ENCODE measurements at places on chromosomes 2 and 18. TPM values are rescaled to one million over a fixed set of nuclear protein-coding genes. Genes with fewer than 3 reads are reported as not detected.

DNA sequence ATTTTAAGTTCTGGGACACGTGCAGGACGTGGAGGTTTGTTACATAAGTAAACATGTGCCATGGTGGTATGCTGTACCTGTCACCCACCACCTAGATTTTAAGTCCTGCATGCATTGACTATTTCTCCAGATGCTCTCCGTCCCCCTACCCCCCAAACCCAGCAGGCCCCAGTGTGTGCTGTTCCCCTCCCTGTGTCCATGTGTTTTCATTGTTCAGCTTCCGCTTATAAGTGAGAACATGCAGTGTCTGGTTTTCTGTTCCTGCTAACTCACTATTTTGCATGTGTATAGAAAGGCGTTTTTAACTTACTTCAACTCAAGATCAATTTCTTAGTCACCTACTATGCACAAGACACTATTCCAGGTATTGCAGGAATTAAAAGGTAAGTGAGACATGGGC lies 128.0 kb downstream of the PLCL1 start:
- no peak for DNase-seq

DNA sequence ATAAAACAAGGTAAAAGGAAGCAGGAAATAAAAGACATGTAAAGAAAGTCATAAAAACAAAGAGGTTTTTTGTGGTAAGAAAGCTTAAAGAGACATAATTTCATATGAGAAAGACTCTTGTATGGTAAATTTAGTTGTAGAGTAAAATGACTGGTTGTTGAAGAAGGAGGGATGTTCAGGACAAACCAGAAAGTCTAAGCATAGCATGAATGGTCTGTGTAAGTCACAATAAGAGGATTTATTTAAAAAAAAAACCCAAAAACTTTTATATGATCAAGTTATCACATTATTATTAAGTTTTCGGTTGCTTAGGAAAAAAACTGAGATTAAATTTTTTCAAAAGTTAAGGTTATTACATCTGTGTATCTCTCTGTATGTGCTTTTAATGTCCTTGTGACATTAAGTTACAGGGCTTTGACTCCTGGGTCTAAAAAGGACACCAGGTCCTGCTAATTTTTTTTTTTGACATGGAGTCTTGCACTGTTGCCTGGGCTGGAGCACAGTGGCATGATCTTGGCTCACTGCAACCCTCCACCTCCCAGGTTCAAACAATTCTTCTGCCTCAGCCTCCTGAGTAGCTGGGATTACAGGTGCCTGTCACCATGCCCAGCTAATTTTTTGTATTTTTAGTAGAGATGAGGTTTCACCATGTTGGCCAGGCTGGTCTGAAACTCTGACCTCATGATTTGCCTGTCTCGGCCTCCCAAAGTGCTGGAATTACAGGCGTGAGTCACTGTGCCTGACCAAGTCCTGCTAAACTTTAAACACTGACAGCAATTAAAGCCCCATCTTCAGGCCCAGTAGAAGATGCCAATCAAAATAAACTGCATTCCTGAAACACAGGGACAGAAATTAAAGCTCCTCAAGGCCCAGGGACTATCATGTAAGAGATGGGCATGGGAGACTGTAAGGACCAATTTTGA lies 14.2 kb upstream of the OXER1 start:
- no peak for DNase-seq

The CCDC150 gene
- 3.3 TPM for total RNA-seq

GRCh38 chr2:195490319-195490718 lies 166.7 kb upstream of the SLC39A10 start:
- no peak for DNase-seq

DNA sequence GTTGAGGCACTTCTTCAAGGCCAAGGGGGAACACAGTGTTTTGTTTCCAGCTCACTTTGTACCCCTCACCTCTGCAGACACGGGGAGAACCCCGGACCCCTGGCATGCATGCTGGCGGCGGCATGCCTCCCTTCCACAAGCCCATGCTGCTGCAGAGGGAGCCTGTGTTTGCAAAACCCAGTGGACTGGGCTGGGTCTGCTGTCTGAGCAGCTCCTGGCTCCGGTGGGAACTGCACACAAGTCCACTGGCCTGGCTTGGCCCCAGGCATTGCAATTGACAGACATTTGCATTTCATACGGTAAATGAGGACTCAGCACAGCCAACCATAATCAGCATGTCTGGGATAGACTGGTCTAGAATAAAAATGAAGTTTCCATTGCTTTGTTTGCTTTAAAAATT lies 62.4 kb downstream of the RALBP1 start:
- no peak for DNase-seq

- DNase-seq: no peak
Observed at GRCh38 chr2:82781176-82781915, 1677.7 kb downstream of the SUCLG1 start.

GRCh38 chr2:119683074-119683712 lies 4.2 kb downstream of the TMEM177 start:
- peak; percentile 8 for DNase-seq

The GPBAR1 gene
- 0.33 TPM for total RNA-seq

GRCh38 chr2:8364668-8365067 lies 317.2 kb upstream of the ID2 start:
- DNase-seq: no peak

- DNase-seq: no peak
Observed at GRCh38 chr2:183532514-183532913, 408.3 kb downstream of the NUP35 start.

The STARD6 gene
- total RNA-seq: not detected

GRCh38 chr2:16153754-16154035 lies 213.3 kb downstream of the MYCN start:
- no peak for DNase-seq

GRCh38 chr2:4190548-4190947 lies 487.2 kb downstream of the DCDC2C start:
- DNase-seq: no peak

- no peak for DNase-seq
Observed at GRCh38 chr18:62023536-62023935, 130.7 kb upstream of the RNF152 start.

GRCh38 chr2:42622943-42623676 lies 54.7 kb downstream of the MTA3 start:
- no peak for DNase-seq

DNA sequence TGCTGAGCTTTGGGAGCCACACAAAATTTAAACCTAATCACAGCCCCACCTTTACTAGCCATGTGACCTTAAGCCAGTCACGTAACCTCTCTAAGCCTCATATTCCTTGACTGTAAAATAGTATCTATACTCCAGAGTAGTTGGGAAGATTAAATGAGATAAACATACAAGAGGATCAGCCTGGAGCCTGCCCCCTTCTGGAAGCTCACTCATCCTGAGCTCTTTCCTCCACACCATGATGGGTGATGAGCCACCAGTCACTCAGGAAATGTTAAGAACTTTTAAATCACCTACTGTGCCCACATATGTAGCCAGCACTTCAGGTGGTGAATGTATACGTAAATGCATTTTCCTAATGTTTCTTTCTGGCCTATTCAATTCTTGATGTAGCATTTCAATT lies 195.9 kb upstream of the DDX18 start:
- DNase-seq: no peak

The CD207 gene
- total RNA-seq: not detected

- no peak for DNase-seq
Observed at GRCh38 chr2:225083276-225083675, 41.0 kb upstream of the DOCK10 start.

The SLC39A6 gene
- 13.6 TPM for total RNA-seq

DNA sequence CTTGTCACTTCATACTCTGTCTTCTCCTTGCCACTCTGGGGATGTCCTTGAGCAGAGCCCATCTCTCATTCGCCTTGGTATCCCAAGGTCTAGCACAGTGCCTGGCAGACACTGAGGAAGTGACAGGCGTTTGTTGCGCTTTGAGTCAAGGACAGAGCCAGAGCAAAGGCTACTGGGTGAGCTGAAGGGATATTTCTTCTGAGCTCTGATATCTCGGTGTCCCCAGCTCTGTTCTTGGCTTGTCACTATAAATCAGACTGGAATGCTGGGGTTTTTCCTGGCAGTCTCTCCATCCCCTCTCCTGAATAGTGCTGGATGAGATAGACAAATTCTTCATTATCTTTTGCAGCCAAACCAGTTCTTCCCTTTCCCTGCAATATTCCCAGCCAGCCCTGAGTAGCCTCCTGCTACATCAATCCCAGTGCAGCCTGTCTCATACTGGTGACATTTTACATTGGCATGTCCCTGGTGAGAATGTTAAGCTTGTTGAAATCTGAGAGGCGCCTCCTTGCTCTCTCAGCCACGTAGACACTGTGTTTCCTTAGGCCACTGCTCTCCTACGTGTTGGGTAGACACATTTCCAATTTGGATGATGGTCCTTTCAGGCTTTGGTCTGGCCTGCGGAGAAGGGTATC lies 61.7 kb downstream of the CTIF start:
- no peak for DNase-seq

GRCh38 chr2:171958475-171958874 lies 36.2 kb downstream of the HAT1 start:
- no peak for DNase-seq

The SH2D6 gene
- not detected for total RNA-seq

- DNase-seq: peak; percentile 83
Observed at GRCh38 chr2:23524261-23524706, 139.3 kb downstream of the KLHL29 start.

The FBXO36 gene
- total RNA-seq: 13.8 TPM

GRCh38 chr2:69683170-69683971 lies 39.8 kb upstream of the AAK1 start:
- DNase-seq: peak; percentile 28

The TUBA3D gene
- not detected for total RNA-seq

The IL1RN gene
- 2.0 TPM for total RNA-seq

The GKN1 gene
- total RNA-seq: not detected

The ROCK2 gene
- 57.9 TPM for total RNA-seq

GRCh38 chr18:47050468-47050867 lies 15.0 kb upstream of the ELOA2 start:
- no peak for DNase-seq

GRCh38 chr2:84894758-84895520 lies 10.5 kb upstream of the TMSB10 start:
- no peak for DNase-seq

DNA sequence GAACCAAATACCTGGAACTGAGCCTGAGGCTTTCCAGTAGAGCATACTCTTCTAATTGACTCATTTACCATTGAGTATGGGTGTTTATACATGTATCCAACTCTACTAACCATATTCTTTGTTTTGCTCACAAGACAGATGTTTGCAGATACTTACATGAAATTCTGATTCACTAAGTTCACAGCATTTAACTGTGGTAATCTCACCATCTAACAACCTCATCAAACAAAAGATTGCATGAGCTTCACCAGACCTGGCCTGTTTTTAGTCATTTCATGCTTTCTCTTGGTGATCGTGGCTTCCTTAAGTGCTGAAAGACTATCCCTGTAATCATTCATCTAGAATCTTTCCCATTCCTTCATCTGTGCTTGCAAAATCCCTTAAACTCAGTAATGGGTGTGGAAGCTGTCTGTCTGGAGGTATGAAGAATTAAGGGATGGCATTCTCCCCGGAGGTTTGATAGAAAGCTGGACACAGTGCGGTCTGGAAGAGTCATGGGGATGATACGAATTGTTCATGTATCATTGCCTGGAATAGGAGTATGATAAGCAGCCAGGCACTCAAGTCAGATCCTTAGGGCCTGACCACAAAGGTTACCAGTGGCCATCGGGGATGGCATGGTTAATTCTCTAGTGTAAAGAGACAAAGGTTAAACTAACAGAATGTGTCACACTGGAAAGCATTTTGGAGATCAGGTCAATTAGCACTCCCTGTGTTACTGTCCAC lies 42.0 kb upstream of the IL1R1 start:
- no peak for DNase-seq

The TFCP2L1 gene
- total RNA-seq: 29.7 TPM

The SLC16A14 gene
- total RNA-seq: 2.2 TPM

DNA sequence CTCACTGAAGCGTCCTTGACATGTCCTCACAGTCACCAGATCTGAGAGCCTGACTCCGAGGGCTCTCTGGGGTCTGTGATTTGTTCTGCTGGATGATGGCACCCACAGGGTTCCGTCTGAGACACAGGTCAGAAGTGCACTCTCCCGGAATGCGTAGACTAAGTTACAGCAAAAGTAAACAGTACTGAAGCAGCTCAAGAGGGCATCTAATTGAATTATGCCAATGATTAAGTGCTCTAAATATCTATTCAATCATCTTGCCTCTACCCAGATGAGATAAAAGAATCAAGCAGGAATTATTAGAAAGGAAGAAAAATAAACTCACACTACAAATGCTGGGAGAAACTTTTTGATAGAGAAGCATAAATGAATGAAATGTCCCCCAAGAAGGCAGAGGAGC lies 544.1 kb downstream of the SOX11 start:
- DNase-seq: no peak

DNA sequence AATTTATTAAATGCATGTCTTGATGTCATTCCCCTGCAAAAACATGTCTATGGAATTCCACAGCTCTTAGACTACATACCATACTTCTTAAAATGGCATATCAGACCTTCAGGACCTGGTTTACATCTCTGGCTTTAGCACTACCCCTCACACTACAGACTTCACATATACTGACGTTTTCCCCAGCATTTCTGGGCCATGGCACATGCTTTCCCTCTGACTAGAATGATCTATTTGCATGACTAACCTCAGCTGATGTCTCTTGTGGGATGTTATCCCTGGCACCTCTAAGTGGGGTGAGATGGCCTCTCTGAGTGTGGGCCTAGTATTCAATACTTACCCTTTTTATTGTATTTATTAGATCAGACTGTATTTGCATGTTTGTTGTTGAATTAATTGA lies 381.6 kb downstream of the ERBB4 start:
- DNase-seq: no peak

GRCh38 chr18:3329471-3329870 lies 67.5 kb downstream of the MYL12B start:
- no peak for DNase-seq
